ENCODE measurements at places on chromosomes 7 and 10.

DNA sequence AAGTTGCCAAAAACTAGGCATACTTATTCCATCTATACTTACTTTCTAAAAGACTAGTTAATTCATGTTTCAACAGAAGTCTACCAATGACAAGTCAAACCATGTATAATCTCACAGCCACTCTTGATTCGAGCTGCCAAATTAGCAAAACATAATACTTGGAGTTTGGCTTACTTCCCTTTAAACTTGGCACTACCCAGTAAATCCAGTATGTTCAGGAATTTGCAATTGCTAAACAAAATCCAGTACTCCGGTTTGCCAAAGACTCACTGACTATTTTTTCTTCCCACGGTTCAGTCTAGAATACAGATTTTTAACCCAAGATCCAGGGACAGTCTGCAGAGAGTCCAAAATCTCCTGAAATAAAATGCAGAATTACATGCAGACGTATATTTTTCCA lies 4.6 kb downstream of the OAT start:
- DNase-seq: no peak

DNA sequence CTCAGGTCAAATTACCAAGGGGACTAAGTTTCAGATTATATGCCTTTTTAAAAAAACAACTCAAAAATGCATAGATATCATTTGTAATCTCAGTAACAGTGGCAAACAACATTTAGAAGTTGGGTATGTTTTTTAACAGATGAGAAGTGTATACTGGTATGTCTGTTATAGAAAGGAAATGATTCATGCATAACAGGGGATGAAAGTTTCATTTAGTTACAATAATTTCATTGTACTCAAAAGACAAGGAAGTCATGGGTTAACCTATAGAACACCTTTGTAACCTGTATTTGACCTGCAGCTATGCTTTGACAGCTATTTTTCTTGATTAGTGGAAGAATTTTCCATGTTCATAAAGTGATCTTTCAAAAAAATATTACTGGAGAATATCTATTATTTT lies 35.4 kb upstream of the FAM133B start:
- DNase-seq: no peak

DNA sequence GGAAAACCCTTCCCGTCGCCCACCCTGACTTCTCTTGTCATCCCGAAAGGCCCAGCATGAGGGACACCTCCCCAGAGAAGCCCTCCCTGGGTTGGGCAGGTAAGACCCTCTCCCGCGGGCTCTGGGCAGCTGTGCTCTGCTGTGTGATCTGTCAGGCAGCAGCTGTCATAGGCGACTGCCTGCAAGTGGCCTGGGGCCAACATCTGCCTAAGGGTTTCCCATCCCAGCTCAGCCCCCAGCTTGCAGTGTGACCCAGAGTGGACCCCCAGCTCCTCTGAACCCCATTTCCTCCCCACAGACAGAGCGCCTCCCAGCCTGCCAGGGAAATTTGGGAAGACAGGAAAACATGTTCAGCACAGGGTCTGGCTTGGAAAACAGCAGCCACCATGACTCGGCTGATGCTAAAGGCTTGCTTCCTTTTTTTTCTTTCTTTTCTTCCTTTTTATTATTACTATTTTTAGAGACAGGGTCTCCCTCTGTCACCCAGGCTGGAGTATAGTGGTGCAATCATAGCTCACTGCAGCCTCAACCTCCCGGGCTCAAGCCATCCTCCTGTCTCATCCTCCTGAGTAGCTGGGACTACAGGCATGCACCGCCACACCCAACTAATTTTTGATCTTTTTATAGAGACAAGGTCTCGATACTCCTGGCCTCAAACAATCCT lies 18.3 kb upstream of the TNRC18 start:
- no peak for DNase-seq

DNA sequence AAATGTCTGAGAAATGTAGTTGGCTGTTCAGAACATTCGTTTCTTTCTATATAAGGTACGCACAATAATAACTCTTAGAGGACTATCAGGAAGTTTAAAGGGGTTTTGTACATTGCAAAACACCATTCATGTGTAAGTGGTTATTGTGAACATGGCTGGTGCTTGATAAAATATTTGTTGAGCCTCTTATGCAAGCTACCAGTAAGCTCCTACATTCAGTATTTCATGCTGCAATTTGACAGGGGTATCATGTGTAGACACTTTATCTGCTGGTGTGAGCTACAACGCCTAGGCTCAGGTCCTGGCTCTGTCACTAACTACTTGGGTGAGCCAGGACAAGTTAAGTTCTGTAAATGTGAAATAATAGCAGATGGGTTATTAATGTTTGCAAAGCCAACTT lies 75.5 kb downstream of the MAP3K8 start:
- DNase-seq: no peak

- DNase-seq: peak; percentile 86
Observed at GRCh38 chr7:135238112-135238744, 4.6 kb downstream of the STRA8 start.

DNA sequence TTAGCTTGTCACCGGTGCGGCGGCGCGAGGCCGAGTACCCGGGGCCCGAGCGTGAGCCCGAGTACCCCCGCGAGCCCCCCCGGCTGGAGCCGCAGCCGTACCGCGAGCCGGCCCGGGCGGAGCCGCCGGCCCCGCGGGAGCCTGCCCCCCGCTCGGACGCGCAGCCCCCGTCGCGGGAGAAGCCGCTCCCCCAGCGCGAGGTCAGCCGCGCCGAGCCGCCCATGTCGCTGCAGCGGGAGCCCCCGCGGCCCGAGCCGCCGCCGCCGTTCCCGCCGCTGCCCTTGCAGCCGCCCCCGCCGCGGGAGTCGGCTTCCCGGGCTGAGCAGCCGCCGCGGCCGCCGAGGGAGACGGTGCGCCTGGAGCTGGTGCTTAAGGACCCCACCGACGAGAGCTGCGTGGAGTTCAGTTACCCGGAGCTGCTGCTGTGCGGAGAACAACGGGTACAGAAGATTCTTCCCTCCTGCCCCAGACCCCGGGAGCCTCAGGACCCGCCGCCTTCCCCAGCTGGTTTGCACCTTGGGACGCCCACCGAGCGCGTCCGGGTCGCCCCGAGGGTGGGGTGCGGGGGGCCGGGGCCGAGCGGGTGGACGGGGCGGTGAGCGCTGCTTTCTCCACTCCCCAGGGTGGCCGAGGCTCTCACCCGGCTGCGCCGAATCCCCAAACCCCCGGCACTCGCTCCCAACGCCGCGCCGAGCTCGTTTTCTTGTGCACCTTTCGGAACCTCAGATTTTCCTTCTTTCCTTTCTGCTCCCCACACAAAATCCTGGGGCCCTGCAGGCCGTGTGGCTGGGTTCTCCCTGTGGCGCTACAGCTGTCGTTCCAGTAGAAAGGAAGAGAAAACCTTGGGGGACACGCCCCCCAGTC lies 708 bp downstream of the UBN2 start:
- peak; percentile 60 for DNase-seq

GRCh38 chr7:50851891-50852290 lies 69.2 kb upstream of the GRB10 start:
- no peak for DNase-seq

- peak; percentile 35 for DNase-seq
Observed at GRCh38 chr7:7183061-7183837, 905 bp downstream of the C1GALT1 start.

DNA sequence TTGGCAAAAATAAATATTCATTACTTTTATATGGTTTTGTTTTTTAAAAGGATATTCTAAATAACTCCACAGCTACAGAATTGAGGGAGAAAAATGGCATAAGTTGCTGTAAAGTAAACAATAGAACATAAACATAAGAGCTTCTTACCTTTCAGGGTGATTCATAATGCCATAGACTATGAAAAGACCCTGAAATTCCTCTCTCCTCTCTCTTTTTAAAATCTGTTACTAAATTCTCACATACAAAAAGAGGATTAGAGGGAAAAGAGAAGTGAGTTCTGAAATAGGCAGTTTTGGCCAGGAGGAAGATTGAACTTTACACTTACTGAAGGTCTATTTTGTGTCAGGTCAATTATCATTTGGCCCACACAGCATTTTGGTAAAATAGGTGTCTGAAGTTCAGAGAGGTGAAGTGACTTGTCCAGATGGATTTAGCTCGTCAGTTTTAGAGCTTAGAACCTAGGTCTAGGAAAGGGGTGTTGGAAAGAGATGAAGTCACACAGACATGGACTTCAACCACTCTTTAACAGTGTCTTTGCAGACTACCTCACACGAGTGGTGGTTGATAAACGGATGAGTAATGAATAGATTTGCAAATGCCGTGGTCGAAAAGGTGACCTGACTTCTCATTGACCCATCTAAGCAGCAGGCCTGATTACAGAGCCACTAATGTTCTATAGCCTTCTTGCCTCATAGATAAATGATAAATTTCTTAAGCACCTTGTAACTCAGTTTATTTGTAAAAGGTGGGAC lies 190.6 kb upstream of the CCDC6 start:
- DNase-seq: no peak

- peak; percentile 53 for DNase-seq
Observed at GRCh38 chr7:71735961-71736556, 604.1 kb downstream of the GALNT17 start.

DNA sequence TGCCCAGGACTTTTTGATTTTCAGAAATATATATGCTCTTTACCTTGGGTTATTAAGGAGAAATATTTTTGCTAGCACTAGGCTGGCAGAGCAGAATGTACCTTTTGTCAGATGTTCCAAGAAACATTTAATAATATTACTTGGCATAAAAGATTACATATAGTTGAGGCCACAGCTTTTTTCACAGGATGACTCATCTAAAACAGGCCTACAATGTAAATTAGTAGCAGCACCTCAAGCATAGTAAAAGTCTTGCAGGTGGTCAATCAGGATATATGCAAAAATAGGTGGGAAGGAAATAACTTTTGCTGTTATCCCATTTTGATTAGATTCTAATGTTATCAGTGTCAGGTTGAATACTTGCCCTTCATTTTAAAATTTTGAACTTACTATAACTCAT lies 14.9 kb upstream of the ITGB1 start:
- DNase-seq: no peak

DNA sequence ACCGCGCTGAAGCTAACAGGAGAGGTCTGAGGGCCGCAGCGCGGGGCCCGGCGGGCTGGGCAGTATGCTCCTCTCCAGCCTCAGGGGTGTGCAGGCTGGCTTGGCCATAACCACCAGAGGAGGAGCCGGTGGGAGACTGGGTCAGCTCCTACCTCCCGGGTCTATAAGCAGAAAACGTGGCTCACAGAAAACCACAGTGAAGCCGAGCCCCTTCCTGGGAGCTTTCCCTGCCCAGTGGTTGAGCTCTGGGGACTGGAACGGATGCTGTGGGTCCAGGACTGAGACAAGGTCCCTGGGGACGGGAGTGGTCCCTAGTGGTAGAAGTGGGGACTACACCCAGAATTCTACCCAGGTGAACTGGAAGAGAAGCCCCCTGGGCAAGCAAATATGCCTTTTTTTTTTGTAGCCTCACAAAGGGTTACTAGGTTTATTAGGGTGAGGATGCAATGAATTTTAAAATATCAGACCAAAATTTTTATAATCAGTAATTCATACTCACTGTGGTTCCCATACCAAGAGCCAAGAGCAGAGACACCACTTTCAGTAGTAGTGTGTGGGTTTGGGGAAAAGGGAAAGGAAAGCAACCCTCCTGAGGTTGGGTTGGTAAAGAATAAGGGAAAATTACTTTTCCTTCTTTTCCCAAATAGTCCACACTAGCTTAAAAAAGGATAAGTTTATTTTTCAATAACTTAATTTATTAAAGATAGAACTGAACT lies 67.9 kb upstream of the PRKCQ start:
- peak; percentile 73 for DNase-seq

DNA sequence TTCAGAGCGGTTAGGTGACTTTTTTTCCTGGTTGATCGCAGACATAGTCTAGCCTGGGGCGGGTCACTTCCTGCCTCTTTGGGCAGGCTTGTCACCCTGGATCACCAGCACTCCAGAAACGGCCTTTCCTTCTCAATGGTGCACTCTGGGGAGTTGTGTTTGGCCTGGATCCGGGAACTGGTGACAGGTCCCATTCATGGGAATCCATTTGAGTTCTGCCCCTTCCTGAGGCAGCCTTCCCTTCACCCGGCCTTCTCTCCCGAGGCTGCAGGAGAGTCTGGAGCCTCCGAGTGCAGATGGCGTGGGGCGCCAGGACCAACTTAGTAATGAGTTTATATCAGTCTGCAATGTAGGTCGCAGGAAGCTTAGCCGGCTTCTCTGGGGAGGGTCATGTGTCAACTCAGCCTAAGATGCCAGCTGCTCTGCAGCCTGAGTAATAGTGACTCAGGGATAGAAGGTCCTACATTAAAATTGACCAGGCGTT lies 54.2 kb downstream of the TACR2 start:
- no peak for DNase-seq

DNA sequence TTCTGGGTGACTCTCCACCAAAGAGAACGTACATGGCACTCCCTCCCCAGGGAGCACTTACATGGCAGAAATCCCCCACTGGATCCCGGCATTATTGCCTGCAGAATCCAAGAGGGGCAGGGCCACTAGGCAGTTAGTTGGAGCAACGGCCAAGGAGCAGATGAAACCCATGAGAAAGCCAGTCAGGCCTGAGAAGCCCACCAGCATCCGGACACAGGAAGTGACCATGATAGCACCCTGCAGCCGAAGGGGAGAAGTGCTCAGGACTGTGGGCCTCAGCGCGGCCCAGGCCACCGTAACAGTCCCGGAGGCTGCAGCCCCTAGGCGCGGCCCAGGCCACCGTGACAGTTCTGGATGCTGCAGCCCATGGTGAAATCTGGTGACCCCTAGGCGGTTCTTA lies 43.5 kb downstream of the STRA8 start:
- no peak for DNase-seq

- DNase-seq: no peak
Observed at GRCh38 chr7:50306494-50307367, 2.2 kb downstream of the IKZF1 start.

- DNase-seq: no peak
Observed at GRCh38 chr10:71653044-71653443, 66.5 kb downstream of the C10orf105 start.

- no peak for DNase-seq
Observed at GRCh38 chr7:103592187-103592586, 146.2 kb upstream of the SLC26A5 start.

DNA sequence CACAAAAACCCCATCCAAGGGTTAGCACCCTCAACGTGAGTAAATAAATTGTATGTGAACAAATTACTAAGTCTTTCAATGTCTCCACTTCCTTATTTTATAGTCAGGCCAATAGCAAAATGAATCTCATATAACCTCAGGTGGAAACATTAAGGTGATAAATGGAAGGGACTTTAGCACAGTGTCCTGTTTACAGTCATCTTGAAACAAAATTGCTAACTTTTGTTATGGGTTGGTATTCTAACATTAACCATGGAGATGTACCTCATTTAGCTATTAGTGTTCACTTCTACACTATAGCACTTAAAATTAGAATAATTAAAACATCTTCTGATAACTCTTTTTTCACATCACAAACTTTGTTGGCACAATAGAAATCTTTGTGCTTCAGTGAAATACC lies 255.8 kb upstream of the CNTNAP2 start:
- no peak for DNase-seq

GRCh38 chr7:15680446-15680845 lies 6.0 kb downstream of the MEOX2 start:
- no peak for DNase-seq

- no peak for DNase-seq
Observed at GRCh38 chr10:24449321-24449740, 240.4 kb downstream of the KIAA1217 start.

DNA sequence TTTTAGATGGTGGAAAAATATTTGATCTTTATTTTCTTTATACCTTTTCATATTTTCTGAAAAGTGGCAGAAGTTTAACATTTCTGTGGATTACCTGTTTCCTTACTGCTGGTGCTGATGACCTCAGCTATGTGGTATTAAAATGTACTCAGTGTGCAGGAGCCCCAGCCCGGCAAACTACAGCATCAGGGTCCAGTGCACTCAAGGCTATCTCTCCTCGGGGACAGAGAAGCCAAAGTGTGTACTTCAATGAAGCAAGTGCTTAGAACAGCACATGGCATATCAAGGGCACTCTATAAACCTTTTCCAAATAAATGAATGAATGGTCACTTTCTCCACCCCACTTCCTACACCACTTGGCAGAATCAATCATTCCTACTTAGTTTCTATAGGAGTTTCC lies 111.8 kb downstream of the HIP1 start:
- DNase-seq: no peak

Data from HEK293T (cell line).